ENCODE measurements at places on chromosomes 11 and 22.
A peak's percentile ranks its signal among the peaks of the same experiment; 100 is the strongest.

DNA sequence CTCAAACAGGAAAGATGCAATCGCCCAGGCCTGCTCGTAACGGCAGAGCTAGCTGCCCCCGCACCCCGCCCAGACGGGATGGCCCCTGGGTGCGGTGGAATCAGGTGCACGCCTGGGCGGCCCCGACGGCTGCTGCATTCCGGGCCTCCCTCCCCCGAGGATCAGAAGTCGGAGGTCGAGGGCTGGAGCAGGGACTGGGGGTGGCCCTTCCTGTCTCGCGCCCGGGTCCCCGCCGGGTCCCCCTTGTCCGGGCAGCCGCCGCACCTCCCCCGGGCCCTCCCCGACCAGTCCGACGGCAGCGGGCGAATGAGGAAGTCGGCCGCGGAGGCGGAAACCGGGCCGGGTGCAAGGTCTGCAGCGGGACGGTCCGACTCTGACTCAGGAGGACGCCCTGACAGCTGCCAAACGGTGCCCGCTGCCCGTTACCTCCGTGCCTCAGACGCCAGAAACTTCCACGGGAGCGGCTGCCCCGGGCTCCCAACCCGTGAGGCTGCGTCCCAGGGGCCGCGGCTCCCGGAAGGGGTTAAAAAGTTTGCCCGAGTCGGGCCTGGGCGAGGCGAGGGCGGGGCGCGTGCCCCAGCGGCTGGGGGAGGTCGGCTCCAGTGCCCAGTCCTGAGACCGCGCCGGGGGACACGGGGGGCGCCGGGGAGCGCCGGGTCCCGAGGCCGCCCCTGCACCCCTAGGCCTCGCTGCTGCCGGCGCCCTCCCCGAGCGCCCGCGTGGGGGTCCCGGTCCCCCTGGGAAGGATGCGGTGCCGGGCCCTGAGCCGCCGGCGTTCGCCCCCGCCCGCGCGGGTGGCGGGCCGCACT, 663 bp downstream of the MYH9 start:
- DNase-seq, result no peak

GRCh38 chr22:31829505-31829904, 75.7 kb downstream of the DEPDC5 start:
- DNase-seq, result peak; percentile 59

DNA sequence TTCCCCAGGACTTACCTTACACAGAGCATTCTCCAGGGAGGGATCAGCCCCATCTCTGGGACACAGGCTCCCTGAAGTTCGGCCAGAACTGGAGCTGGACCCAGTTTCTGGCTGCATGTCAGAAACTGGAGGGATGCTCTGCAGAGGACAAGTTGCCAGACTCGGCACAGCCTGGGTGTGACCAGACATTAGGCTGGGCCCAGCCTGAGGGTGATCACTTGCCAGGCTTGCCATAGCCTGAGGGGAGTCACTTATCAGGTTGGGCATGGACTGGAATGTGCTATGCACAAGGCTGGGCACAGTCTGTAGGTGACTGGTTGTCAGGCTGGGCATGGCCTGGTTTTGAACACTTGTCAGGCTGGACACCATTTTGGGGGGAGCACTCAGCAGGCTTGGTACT, 30.7 kb upstream of the STK33 start:
- no peak for DNase-seq

DNA sequence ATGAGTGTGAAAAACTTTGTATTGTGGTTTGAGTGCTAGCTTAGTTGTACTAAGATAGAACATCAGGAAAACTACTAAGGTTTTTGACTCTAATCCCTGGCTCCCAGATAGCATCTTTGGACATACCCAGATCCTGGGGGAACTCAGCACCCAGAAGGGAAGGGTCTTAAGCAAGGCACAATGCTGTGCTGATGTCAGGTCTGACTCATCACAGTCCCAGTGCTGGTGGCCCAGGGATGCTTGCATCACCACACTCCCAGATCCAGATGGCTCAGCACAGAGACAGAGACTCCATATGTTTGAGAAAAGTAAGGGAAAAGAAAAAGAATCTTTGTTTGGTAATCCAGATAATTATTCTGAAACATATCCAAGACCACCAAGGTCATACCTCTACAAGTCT, 18.3 kb upstream of the OR56A3 start:
- DNase-seq, result no peak

- DNase-seq, result no peak
These were observed 42.6 kb upstream of the VPREB1 start for GRCh38 chr22:22201930-22202343.

DNA sequence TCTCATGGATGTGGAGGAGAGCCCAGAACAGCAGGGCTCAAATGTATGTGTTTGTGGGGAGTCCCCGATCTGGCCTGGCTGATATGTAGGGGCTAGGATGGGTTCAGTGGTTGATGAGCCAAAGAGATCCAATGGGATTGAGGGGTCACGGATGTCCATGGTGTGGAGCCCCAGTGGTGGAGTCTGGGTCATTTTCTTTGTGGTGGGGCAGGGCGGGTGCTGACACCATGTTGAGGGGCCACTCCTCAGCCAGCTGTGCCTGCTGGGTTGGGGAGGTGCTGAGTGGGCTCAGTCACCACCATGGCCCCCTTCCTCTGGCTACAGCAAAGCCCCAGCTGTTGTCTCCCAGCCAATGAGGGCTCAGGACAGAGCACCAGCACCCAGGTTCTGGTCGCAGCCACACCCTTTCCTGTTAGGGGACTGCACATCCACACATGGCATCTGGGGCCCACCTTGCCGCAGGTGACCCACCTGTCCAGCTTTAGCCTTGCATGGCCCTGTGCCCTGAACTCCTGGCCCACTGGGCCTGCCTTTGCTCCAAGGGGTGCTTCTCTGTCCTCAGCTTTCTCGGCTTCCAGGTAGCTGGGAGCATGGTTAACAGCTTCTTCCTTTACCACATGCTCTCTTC, 3.2 kb upstream of the GNAZ start:
- no peak for DNase-seq

DNA sequence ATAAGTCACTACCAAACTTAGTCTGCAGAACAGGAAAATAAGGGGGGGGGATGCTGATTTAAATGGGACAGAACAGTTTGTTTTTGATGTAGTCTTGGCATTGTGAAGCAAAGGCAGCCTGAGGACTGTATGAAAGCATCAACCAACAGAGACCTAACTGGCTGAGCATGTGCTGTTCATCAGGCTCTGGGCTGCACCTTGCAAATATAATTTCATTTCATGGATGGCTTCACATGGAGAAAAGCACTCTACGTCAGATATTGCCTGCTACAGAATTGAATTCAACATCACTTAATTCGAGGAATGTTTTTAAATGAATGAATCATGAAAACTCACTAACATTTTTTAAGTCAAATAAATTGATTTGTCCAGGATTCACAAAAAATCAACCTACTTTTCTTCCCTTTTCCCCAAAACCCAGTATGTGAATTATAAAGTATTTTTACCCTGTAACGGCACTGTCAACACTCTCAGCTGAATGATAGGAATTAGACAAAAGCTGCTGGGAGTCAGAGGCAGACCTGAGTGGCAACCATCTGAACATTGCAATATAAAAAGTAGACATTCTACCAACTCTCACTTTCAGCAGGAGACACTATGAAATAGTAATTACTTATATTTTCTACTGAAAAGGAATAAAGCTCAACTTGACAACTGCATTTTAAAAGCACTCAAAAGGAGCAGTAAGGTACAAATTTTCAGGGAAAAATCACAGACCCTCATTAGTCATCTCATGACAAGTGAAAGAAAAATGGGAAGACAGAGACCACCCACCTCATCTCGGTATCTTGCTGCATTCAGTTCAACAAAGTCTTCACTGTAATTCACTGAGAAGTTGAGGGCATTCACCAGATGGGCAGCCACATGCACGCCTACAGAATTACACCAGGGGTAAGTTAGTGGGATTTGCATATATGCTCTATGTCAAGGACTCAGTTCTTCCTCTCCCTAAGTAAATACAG, 47.5 kb downstream of the NOX4 start:
- DNase-seq, result no peak

DNA sequence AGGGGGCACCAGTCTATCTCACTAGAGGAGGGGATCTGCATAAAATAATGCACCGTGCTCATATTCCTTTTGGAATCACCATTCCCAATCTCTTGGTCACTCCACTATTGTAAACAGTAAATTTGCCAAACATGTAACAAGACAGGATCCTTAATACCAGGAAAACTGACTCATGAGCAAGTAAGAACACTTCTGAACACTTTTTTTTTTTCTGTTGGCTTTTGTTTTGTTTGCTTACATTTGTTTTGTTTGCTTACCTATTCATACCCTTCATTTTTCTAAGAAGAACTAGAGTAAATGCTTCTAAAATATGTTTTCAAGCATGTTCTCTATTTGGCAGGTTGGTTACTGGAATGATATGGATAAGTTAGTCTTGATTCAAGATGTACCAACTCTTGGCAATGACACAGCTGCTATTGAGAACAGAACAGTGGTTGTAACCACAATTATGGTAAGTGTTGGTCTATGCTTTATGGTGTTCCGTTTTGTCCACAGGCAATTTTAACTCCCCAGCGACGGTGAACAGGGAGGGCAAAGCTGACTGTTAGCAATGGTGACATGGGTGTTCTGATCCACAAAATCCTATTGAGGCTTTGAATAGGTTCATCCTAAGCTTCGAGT, 111.8 kb downstream of the MSANTD4 start:
- DNase-seq, result no peak

DNA sequence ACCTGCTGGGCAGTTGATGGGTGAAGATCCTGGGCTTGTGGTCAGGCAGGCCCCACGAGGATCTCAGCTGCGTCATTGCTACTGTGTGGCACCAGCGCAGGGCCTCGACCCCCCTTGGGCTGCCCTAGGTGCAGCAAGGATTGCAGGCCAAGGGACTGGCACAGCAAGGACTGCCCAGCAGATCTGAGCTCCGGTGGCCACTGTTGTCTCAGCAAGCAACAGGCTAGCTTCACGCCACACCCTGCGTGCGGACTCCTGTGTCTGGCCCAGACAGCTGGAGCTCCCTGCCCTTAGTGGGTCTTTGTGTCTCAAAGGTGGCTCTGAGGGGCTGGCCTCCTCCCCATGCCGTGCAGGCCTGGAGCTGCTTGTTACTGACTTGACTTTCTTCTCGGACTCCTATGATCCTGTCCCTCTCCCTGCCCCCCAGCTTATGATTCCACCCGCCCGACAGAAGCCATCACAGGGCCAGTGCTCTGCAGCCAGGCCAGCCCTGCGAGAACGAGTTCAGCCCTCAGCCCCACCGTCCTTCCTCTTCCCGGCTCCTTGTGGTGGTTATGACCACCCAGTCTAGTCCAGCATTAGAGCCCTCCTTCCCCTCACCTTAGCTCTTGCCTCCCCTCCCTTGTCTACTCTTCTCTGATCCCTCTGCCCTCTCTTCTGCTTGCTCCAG, 295.6 kb downstream of the TBC1D22A start:
- no peak for DNase-seq

- DNase-seq, result no peak
These were observed 3.6 kb downstream of the SYNGR1 start for GRCh38 chr22:39353346-39353745.

GRCh38 chr11:132587716-132588115, 944.6 kb downstream of the OPCML start:
- DNase-seq, result no peak

DNA sequence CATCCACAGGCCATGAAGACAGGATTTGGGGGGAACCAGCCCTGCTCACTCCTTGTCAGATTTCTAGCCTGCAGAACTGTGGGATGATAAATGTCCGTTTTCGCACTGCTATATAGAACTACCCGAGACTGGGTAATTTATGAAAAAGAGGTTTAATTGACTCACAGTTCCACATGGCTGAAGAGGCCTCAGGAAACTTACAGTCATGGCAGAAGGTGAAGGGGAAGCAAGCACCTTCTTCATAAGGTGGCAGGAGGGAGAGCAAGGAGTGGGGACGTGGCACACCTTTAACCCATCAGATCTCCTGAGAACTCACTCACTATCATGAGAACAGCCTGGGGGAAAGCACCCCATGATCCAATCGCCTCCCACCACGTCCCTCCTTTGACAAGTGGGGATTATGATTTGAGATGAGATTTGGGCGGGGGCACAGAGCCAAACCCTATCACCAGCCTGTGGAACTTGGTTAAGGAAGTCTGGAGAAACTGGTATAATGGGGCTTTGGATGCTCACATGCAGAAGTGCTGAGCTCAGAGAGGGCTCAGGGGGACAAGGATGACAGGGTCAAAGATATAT, 50.7 kb downstream of the MYEOV start:
- no peak for DNase-seq

- no peak for DNase-seq
These were observed 6.1 kb downstream of the FJX1 start for GRCh38 chr11:35624316-35624715.

DNA sequence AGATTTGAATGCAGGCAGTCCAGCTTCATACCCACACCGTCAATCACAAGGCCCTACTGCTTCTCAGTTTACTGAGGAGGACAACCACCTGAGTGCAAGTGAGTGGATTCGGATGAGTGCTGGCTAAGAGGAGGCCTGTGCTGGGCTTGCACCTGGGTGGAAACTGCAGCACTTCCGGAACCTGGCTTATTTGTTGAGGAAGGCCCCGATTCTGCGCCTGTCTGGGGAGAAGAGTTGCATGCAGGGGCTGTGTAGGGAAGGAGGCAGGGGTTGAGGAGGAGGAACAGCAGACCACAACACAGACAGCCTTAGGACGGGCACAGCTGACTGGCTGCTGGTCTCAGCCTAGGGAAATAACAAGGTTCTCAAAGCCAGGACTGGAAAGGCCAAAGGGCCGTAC, 20.8 kb downstream of the ABTB2 start:
- no peak for DNase-seq

GRCh38 chr11:35523331-35523768, 2.1 kb downstream of the PAMR1 start:
- DNase-seq, result no peak

GRCh38 chr11:64859542-64860414, 15.3 kb upstream of the CDC42BPG start:
- no peak for DNase-seq

DNA sequence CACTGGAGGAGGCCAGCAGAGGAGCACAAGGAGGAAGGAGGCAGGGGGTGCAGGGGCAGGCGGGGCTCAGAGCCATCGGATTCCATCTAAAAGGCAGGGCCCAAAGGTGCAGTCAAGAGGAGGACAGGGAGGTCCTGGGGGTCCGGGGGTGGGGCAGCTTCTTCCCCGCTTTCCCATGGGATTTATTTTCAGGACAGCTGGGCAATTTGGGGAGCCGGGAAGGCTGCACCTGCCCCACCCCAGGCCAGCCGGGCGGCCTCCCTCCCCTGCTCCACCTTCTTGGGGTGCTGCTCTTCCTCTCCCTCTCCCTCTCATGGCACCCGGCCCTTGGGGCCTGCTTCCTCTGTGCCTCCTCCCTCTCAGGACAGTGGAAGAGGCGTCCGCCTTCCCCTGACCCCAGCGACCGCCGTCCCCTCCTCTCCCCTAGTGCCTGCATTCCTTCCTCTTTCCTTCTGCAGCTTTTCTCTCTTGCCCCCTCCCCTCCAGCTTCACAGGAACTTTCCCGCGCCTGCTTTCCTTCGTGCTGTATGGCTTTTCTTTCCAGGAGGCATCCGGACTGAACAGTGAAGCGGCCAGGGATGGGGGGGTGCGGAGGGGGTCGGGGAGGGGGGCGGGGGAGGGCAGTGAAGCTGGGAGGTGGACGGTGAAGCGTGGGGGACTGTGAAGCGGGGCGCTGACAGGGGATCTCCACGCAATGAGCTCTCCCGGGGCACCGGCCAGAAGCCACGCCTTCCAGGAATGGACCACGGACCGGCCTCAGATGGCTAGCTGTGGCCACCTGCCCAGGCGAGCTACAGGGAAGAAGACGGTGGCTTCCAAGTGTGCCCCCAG, 26.9 kb downstream of the APOBEC3H start:
- DNase-seq, result no peak

Data from LoVo (cell line).